Lower lobe of right lung (tissue), 2 donors: ENCODE measurements at places on chromosomes 13 and 19.

- DNase-seq: no peak
These were observed 1.1 kb downstream of the TNFSF9 start for GRCh38 chr19:6531956-6532243.

- DNase-seq: no peak
These were observed 48.6 kb downstream of the CHST8 start for GRCh38 chr19:33670398-33670797.

- DNase-seq: no peak
These were observed 41.8 kb downstream of the TPT1 start for GRCh38 chr13:45299194-45299593.

DNA sequence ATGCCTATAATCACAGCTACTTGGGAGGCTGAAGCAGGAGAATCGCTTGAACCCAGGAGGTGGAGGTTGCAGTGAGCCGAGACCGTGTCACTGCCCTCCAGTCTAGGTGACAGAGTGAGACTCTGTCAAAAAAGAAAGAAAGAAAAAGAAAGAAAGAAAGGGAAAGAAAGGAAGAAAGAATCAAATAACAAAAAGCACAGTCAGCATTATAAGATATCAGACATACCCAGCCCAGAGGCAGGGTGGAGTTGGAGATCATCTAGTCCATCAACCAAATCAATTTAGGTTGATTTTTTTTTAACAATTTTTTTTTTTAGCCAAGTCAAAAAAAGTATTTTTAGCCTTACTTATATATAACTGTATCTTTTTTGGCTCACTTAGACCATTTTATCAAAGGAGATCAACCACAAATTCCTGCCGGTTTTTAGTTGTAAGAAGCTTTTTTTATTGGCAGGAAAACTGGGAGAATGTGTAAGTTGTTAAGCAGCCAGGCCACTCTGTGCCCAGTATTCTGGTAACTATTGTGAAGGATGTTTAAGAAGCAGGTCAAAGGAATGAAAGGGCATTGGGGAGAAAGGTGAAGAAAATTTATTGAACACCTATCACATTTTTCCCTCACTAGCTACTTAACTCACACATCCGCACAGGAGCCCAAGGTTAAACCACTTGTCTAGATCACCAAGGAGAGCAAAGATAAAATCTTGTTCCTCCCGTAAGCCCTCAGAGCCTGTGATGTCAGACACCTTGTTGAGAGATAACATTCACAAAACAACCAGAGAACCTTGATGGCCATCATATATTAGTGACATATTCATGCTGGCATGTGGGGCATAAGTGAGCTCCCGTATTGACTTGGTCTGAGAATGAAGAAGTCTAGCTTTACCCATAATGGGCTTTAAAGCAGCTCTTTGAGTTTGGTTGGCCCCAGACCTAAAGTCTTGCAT lies 91.8 kb downstream of the COL4A2 start:
- DNase-seq: no peak

DNA sequence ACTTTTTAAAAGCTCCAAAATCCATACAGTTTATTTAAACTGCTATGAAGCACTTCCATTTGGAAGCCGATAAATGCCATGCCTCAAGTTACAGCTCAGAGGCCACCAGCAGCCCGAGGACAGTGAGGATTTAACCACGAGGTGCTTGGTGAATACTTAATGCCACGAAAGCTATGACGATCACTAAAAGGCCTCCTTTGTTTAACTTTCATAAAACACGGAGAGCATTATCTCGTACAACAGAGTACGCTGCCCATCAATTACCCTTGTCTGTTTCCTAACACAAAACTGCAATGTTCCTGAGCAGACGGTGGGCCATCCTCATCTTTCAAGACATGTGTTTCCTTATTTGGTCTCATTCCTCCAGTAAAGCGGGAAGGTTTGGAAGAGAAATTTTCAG lies 58.4 kb downstream of the PEPD start:
- no peak for DNase-seq

DNA sequence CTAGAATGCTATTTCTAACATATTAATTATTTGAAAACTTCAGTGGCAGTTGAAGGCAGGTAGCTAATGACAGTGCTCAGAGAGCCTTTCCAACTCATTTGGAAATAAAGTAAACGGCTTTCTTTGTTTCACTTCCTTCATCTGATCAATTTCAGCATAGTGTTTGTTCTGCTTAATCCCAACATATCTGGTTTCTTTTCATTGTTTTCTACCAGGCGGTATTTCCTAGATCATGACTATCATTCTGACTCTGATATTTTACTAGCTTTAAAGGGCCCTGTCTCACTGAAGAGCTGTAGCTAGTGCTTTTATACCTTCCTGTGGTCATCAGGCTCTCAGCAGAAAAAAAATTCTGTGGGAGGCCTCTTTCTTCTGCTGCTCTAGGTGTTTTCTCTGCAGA lies 178.6 kb downstream of the RBM26 start:
- DNase-seq: no peak

GRCh38 chr19:32709032-32709431 lies 10.5 kb upstream of the TDRD12 start:
- no peak for DNase-seq

GRCh38 chr13:40145139-40145538 lies 489.7 kb downstream of the COG6 start:
- DNase-seq: no peak

DNA sequence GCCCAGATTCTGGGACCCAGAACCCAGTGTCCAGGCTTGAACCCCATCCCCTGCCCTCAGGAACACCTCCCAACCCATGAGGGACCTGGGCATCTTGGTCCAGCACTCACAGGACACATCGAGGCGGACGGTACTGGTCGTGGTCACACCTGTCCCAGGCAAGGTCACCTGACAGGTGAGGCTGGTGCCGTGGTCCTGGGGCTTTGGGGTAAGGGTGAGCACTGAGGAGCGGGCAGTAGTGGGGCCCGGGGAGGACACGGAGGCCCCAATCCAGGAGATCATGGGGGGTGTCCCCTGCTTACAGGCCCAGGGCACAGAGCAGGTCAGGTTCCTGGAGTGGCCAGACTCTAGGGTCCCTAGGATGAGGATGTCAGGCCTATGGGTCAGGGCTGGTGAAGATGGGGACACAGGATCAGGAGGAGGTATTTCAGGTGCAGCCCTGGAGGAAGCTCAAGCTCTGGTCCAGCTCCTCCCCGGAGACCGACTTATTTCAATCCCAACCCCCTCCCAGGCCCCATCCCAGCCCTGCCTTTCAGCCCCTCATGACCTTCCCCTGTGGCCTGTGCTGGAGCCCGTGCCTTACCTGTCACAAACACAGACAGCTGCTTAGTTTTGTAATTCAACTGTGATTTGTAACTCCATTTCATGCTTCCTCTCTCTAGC lies 772 bp downstream of the SIGLEC8 start:
- no peak for DNase-seq

DNA sequence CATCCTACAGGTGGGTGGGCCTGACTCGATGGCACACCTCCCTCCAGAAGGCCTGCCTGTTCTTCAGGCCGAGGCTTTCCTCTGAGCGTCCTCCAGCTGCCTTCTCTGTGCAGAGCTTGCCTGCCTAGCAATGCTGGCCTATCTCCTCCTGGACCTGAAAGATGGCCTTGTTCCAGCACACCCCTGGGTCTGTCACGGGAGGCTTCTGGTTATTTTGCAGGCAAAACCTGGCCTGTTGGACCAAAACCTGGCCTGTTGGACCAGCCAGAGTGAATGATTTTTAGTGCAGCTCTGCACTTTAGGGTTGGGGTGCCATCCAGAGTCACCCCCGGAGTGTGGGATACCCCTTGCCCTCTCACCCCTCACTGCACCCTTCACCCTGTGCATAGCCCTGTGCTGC lies 128.4 kb downstream of the KATNAL1 start:
- DNase-seq: no peak

DNA sequence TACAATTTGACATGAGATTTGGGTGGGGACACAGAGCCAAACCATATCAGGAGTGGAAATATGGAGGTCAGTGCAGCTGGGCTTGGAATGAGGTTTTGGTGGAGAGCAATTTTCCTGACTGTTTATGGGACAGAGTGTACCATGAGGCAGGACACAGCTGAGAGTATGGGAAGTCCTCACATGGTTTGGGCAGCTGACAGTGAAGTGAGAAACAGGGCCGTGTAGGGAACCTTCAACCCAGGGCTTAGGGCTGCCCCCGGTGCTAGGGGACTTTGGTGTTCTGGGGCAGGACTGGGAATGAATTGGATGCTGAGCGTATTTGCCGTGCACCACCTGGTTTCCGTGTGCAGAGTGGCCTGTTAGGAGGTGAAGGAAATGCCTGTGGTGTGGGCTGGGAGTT lies 6.1 kb downstream of the ZNF548 start:
- DNase-seq: no peak

DNA sequence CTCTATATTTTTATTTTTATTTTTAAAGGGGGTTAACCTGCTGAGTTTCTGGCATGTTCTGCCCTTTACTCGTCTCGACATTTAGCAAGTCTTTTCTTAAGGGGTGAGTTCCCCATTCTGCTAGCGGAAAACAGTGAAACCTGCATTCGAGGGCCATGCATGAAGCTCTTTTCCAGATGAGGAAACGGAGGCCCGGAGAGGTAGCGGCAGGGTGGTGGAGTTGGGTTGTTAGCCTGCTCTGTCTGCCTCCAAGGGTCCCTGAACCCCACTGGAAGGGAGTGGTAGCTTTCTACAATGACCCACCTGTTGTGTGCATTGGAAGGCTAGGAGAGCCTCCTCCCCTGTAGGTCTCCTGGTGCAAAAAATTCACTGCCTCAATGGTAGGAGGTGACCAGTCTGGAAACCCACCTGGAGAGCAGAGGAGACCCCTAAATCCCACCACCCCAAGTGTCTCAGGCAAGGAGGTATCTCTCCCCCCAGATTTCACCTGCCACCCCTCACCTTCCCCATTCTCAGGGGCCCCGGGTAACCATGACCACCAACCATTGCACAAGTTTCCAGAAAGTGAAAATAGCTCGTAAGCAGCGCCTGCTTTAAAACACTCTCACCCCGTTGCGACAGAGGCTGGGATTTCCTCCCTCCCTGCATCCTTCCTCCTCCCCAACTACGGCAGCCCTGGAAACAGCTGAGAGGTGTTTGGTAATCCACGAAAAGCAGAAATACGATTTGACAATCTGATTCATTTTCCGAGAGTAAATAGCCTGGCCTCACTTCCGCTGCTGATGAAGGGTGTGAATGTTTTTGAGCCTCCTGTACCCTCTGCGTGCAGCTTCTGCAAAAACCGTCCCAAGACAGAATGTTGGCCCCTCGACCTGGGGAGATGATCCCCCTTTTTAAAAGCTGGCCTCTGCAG lies 3.5 kb downstream of the KLF2 start:
- DNase-seq: peak; percentile 92

GRCh38 chr19:42023121-42023942 lies 29.3 kb upstream of the ATP1A3 start:
- DNase-seq: no peak

- DNase-seq: no peak
These were observed 442 bp downstream of the RAB8A start for GRCh38 chr19:16111909-16112752.

DNA sequence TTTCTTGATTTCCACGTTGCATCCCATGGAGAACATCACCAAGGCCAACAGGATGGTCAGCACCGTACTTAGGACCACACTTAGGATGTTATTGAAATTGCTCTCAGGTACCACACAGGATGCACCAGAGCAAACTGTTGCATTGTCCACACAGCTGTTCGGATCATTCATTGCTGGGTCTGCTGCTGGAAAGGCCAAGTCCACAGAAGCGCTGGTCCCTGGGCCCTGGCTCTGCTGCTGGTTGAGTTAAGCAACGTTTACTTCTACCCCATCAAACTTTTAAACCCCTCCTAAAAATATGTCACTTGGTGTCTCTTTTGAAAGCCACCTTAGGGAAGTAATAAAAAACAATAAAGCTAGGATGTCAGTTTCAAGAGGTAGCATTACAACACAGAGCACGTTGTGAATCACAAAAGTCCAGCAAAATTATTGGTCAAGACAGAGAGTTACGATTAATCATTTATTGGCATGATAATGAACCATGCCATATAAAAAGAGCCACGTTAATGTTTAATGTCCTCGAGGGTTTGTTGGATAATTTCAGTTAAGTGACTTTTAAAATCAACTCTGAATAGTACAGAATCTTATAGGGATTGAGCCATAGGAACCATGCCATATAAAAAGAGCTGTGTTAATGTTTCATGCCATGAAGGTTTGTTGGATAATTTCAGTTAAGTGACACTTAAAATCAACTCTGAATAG lies at the start of gene SLC10A2:
Gene SLC10A2, minus strand, starts transcription at position 339 of the 702 bp plus-strand sequence. Its CDS starts 168 bp downstream, at position 171.
- DNase-seq: no peak

- DNase-seq: peak; percentile 56
These were observed 9.0 kb upstream of the STRN4 start for GRCh38 chr19:46755077-46755852.

DNA sequence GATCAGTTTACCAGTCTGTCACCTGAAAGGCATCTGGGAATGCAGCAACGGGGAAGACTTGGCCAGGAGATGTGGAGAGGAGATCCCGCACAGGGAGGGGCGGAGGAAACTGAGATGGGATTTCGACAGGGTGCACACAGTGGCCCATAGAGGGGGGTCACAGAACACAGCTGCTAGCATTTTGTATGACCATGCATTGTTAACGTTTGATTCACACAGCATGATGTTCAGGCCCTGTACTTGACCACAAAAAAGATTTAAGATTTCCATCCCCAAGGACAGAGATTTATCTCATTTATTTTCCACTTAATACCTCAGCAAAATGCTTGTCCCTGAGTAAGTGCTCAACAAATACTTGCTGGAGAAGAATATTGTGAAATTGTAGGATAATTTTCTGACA lies 63.2 kb downstream of the RAB20 start:
- no peak for DNase-seq

DNA sequence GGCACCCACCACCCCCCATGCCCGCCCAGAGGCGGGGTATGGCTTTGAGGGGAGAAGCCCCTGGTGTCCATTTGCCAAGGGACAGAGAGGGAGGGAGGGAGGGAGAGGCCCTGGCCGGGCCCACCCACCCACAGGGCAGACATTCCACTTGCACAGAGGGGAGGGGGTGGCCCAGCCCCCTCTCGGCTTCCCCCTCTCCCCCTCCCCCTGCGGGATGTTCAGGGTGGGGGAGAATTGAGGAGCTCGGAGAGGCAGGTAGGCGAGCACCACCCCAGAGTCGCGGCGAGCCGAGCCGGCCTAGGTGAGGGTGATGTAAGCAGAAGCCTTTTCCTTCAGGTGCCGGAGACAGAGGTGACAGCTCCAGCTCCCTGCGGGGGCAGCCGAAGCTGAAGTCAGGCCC lies 12.3 kb downstream of the DPF1 start:
- no peak for DNase-seq

- DNase-seq: no peak
These were observed 2.3 kb downstream of the ADGRE3 start for GRCh38 chr19:14672188-14672872.

GRCh38 chr13:63093907-63094469 lies 1678.3 kb upstream of the PCDH20 start:
- DNase-seq: no peak
